Kasumi-1 (cell line): ENCODE measurements at places on chromosomes 6 and 20.

GRCh38 chr6:15734118-15734897, 71.5 kb upstream of the DTNBP1 start:
- peak; percentile 24 for DNase-seq

DNA sequence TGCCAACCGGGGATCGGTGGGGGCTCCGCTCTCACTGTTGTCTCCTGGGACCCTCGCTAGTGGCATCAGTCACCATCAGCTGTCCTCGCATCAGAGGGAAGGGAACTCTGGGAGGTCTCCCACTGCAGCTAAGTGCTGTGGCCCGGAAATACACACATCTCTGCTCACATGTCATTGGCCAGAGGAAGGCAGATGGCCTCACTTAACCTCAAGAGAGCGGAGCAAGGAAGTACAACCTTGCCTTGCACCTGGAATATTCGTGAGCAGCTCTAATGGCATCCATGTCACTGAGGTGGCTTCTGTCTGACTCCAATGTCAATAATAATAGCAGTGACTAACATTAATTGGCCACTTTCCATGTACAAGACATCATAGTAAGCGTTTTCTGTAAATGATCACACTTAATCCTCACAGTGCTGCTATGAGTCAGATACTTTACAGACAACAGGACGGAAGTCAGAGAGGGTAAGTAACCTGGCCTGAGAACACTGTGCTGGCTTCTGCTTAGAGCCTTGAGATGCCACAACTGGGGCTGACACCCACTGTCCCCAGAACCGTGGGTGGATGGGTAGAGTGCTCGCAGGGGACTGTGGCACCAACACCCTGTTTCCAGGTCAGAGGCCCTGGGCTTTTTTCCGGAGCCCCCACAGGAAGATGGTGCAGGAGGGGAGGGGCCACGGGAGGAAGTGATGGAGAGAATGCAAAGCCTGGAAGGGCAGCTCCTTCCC, 6.0 kb downstream of the LHFPL5 start:
- DNase-seq: no peak

DNA sequence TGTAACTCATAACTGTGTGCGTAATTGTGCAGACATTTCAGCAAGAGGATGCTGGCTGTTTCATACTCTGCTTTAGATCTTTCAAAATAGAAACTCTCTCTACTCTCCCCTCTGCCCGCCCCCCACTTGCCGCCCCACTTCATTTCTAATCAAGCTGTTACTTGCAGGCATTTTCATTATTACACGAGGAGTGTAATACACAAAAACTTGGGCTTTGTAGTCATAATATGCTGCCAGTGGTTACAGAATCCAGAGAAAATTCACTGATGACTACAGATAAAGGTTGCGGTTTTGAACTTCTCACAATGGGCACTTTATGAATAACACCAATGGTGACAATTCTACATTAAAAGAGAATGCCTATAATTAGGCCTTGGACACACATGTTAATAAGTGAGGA, 194.0 kb upstream of the POU3F2 start:
- no peak for DNase-seq

- peak; percentile 6 for DNase-seq
Measured at GRCh38 chr6:5128351-5128750, 43.2 kb downstream of the PPP1R3G start.

GRCh38 chr20:43187476-43188233, 2.1 kb downstream of the PTPRT start:
- DNase-seq: peak; percentile 66

- DNase-seq: no peak
Measured at GRCh38 chr20:35039146-35039545, 53.5 kb downstream of the TRPC4AP start.

DNA sequence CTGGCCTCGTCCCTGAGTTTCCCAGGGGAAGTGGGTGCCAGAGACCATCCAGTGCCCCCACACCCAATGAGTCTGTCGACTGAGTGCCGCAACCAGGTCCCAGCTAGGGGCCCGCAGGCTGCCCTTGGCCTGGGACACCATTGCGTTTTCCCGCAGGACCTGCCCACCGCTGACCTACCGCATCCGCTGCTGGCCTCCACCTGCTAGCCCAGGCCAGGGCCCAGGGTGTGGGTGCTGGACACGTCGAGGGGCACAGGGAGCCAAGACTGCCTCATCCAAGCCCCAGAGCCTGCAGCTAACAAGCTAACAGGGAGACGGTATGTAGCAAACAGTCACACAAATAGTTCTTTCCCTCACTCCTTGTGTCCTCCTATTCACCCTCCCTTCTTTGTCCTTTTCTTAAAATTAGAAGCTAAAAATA, 97.7 kb downstream of the TMEM242 start:
- DNase-seq: no peak

GRCh38 chr20:45581702-45582101, 2.6 kb upstream of the WFDC8 start:
- DNase-seq: no peak

DNA sequence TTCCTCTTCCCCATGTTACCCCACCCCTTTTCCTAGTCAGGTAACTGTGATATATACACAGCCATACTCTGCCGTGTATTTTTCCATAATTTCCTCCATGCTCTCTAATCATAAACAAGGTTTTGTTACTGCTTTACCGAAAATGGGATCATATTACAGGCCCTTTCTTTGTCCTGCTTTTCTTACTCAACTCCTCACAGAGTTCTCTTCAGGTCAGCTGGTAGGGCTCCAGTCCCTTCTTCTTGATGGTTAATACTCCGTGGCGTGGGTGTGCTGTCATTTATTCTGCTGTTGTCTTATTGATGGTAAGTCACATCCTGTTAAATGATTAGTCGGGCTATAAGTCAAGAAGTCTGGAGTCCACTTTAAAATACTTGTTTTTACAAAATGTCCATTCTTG, 24.9 kb upstream of the PI16 start:
- DNase-seq: no peak
